ENCODE measurements at places on chromosomes 5 and 9. TPM values are rescaled to one million over a fixed set of nuclear protein-coding genes. Genes with fewer than 3 reads are reported as not detected.

GRCh38 chr5:126364206-126364902, 58.9 kb upstream of the GRAMD2B start:
- no peak for DNase-seq

GRCh38 chr5:173699966-173700365, 83.5 kb upstream of the BOD1 start:
- no peak for DNase-seq

AMBP gene
- total RNA-seq = not detected

- peak; percentile 71 for DNase-seq
Observed at GRCh38 chr5:108747774-108748400, at the start of gene FER. TSS of gene FER (plus strand) at chr5:108747897. CDS start at chr5:108798183, 50,286 bp downstream.

FAM163B gene
- not detected for total RNA-seq

NRARP gene
- total RNA-seq = 3.3 TPM

- no peak for DNase-seq
Observed at GRCh38 chr9:115289757-115290208, 171.8 kb upstream of the TNC start.

GRCh38 chr5:142540922-142541422, 144.9 kb downstream of the FGF1 start:
- DNase-seq = no peak

GRCh38 chr5:89060768-89061167, 177.8 kb upstream of the MEF2C start:
- DNase-seq = no peak

GRCh38 chr9:27528076-27528885, 1.3 kb downstream of the MOB3B start:
- DNase-seq = peak; percentile 65

DNA sequence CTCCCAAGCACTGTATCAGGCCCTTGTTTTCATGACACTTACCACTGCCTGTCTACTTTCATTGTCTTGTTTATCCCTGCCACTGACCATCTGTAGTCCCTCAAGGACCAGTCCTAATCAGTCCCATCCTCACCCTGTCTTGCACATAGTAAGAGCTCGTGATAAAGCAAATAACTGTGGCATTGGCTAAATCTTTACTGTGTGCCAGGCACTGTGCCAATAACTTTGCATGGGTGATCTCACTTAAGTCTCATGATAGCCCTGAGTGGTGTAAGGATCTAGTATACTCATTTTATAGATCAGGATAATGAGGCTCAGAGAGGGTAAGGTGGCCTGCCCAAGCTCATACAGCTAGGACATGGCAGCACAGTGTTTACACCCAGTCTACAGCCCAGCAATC, 5.6 kb downstream of the CDX1 start:
- no peak for DNase-seq

NIPBL gene
- total RNA-seq = 39.6 TPM

GRCh38 chr9:16207161-16207560, 654.3 kb downstream of the CCDC171 start:
- DNase-seq = peak; percentile 49
